ENCODE measurements at places on chromosomes 1 and 21.

DNA sequence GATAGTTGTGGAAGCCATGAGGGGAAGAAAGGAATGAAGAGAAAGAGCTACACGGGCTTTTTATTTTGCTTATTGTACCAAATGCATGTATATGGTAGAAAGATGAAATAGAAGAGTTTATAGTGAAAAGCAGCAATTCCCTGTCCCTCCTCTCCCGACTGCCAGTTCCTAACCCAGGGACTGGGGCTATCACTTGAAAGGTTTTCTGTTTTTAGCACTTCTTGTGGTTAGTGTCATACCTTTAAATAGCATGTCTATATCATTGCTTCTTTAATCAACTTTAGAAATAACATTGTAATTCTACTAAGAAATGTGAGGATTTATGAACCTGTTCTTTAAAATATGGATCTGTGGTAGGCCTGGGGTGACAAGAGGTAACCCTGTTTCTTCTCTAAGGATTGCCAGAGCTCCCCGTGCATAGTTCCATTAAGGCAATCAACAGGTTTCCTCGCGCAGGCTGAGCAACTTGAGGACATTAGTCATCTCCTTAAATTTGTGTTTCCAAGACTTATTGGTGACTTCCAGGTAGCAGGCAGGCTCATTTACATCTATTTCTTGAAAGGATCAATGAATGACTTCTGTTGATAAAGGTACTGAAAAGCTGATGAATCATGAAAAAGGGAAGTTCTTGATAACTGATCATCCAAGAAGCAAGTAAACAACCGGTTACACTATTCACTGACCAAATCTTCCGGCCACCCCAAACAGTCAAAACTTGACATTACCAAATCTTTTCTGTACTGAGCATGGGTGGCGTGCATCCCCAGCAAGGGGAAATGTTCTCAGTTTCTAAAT lies 37.8 kb upstream of the S1PR1 start:
- DNase-seq, result no peak

DNA sequence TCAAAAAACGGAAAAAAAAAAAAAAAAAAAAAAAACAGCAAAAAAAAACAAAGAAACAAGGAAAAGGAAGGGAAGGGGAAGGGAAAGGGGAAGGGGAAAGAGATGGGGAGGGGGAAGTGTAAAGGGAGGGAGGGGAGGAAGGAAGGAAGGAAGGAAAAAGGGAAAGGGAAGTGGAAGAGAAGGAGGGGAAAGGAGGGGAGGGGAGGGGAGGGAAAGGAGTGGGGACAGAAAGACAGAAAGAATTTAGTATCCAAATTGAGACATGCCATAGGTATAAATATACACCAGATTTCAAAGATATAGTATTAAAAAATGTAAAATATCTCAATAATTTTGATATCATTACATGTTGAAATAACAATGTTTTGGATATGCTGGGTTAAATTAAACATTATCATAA lies 25.8 kb downstream of the ARID4B start:
- DNase-seq, result no peak

DNA sequence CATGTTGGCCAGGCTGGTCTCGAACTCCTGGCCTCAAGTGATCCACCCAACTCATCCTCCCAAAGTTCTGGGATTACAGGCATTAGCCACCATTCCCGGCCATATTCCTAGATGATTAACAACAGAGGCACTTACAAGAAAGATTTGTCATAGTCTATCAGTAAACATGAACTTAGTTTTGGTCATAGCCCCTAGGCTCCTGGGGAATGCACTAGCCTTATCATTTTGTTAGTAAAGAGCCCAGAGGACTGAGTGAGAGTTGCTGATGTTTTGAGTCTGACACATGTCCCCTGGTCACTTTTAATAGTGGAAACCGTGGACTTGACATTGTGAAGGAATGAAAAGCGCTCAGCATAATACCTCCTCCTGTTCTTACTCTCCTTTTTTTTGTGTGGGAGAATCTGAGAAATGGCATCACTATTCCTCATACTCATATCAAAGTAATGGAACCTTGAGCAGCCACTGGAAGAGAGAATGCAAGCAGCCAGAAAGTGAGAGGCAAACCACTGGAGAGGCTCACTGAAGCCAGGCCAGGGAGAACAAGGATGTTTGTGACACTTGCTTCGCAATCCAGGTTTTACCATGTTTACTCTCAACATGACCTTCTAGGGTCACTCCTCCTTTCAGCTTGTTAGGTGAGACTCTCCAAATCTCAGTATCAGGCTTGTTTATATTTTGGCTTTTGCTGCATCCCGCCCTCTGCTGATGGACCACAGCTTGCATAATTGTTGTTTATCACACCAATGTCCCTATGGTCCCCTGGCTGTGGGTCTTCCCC lies 14.8 kb downstream of the ATP1B1 start:
- DNase-seq, result no peak

GRCh38 chr1:212688341-212689047 lies 11.1 kb downstream of the BATF3 start:
- DNase-seq, result no peak
